Ecto neural progenitor cell (in vitro differentiated cells): ENCODE measurements at places on chromosomes 5 and 9.

- DNase-seq: no peak
Measured at GRCh38 chr5:13804336-13804735, 140.2 kb downstream of the DNAH5 start.

- DNase-seq: no peak
Measured at GRCh38 chr9:121976751-121977150, 116.4 kb downstream of the TTLL11 start.

DNA sequence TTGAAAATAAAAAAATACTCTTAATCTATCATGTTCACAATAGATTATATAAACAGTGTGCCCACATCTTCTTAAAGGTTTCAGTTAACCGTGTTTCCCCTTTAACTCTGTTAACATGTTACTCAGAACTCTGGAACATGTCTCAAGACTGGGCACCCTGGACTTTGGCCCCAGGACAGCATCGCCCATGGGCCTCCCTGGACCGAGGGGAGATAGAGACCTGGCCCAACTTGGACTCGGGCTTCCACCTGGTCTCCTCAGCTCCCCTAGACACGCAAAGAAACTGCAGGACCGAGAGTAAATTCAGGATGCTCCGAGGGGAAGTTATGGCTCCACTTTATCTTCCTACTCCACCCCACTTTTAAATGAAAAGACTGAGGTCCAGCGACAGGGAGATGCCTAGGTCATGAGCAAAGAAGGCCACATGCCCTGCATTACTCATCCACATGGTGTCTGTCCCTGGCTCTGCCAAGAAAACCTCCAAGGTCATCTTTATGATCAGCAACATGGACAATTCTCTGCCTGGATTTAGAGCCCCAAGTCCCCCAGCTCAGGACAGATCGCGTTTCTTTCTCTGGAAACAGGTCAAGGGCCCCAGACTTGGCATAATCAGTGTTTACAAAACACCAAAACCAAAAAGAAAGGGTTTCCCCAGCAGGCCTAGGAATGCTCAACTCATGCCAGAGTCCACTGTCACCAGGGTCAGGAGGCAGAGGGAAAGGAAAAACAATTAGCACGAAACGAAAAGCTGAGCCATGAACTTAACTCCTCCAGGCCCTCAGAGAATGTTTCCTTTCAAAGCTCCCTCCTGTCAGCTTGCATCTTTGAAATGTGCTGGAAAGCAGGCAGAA is 17.4 kb downstream of the GPX3 start:
- no peak for DNase-seq

GRCh38 chr5:44332285-44332971 is 56.8 kb downstream of the FGF10 start:
- DNase-seq: no peak

GRCh38 chr9:14303100-14303499 is 10.8 kb downstream of the NFIB start:
- no peak for DNase-seq

- no peak for DNase-seq
Measured at GRCh38 chr9:121876658-121877271, 216.3 kb downstream of the TTLL11 start.

DNA sequence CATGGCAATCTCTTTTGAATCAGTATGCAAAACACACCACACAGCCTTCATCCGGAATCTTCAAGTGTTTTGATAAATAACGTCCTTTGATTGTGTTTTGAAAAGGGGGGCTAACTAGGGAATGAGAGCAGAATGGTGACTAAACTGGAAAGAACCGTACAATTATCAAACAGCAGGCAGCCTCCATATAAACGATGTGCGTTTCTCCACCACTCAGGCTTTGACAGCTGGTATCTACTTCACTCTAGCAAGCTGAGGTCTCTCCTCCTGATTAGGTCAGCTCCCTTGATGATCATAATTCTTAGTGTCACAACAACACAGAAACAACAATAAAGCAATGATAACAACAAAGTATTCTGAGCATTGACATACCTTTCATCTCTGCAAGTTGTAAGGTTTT is 465.9 kb downstream of the TUSC1 start:
- DNase-seq: no peak

DNA sequence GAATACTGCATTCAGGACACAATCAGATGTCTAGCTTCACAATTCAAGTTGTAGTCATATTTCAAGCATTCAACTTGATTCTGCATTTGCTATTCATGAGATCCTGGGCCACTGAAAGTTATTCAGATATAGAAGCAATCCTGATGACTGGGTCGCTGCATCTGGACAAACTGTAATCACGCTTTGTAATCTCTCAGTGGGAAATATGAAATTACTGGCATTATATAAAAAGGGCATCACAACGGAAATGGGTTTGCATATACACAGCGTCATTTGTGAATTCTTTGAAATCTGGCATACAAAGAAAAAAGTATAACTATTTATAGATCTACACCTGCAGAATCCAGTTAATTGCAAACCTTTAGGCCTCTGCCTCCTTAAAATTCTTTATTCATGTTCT is 102.2 kb downstream of the PARP8 start:
- no peak for DNase-seq

DNA sequence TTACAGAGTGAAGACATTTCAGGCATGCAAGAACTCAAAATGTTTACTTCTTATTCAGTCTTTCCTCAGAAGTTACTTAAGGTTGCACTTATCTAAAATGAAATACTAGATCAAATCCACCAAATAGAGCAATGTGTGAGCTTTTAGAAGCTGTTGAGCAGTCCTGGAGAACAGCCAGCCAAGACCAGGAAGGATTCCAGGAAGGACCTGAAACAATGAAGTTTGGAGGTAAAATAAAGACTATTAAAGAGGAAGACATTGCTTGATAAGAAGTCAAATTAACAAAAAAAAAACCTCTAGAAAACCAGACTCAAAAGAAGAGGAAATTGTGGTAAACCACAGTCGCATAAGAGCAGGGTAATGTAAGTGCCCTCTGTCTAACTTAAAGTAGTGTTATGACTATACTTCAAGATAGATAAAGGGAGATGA is 156.2 kb upstream of the S1PR3 start:
- no peak for DNase-seq
